ENCODE measurements at places on chromosomes 11 and 22.

DNA sequence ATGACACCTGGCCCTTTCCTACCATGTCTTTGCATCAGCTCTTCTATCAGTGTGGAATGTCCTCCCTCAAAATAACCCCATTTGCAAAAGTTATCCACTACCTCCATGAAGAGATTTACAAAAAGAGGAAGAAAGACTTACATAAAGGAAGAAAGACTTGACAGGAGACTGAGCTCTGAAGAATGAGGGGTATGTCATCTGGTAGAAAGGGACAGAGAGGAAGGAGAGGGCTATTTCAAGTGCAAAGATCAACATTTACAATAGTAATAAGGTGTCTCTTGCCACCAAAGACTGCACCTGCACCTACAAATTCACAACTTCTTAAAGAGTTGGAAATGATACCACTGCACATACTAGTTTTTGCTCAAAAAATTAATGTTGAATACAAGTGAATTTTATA, 18.2 kb downstream of the PAK1 start:
- no peak for DNase-seq
- no peaks in the 10 kb centered on the region for H3K36me3 ChIP-seq
- H3K4me3 ChIP-seq, result no peak overlapping the region

DNA sequence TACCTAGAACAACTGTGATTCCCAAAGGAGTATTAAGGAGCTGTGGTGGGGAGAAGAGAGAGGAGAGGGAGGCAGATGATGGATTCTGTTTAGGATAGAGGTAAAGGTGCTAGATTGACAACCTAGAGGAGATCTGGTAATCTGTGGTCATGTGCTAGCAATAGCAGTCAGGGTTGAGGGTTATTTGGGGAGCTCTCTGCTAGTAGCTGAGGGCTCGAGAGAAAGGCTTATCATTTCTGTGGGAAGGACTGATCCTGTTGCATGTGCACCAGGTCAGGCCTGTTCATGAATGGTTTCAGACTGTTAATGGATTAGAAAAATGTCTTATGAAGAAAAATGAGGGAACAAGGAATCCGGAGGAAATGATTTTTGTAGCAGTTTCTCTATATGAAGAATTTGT, 63.2 kb downstream of the MTMR3 start:
- no peak overlapping the region for H3K4me3 ChIP-seq
- peaks cover 2% of the 10 kb centered on the region for H3K4me1 ChIP-seq
- H3K27ac ChIP-seq, result no peak overlapping the region
- no peaks in the 10 kb centered on the region for H3K27me3 ChIP-seq
- peaks cover 3% of the 10 kb centered on the region for H3K36me3 ChIP-seq

GRCh38 chr11:114890038-114890437, 211.7 kb downstream of the NXPE2 start:
- H3K27me3 ChIP-seq, result no peaks in the 10 kb centered on the region
- H3K27ac ChIP-seq, result no peak overlapping the region

DNA sequence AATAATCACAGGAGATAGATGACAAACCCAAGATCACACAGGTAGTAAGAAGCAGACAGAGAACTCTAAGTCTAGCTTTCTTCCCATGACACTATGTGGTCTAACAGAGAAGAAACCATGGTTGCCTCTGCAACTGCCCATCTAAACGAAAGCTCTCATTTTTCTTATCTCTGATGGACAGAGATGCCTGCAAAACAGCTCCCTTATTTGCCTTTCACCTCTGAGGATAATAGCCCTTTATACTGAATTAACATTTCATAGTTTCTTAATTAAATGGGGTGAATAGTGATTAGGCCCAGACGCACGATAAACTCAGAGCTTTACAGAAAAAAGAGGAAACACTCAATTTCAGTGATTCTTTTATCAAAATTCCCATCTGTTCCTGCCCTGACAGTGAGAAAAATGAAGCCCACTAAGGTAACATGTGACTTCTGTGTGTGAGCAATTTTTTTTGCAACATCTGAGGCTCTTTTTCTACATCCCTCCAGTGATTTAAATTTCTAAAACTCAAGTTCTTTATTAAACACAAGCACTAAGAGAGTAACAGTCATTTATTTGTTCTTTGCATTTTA, 24.6 kb downstream of the OR2AG2 start:
- H3K27ac ChIP-seq, result no peak overlapping the region
- DNase-seq, result no peak
- peaks cover 19% of the 10 kb centered on the region for H3K4me1 ChIP-seq
- no peak overlapping the region for H3K4me3 ChIP-seq
- H3K36me3 ChIP-seq, result peaks cover 10% of the 10 kb centered on the region
- no peaks in the 10 kb centered on the region for H3K27me3 ChIP-seq

- no peak overlapping the region for H3K27ac ChIP-seq
- H3K27me3 ChIP-seq, result peaks cover 15% of the 10 kb centered on the region
- DNase-seq, result no peak
- H3K4me1 ChIP-seq, result peaks cover 54% of the 10 kb centered on the region
- H3K4me3 ChIP-seq, result no peak overlapping the region
These were observed 42.0 kb downstream of the OR4D9 start for GRCh38 chr11:59553323-59553722.

- H3K27me3 ChIP-seq, result no peaks in the 10 kb centered on the region
- H3K27ac ChIP-seq, result no peak overlapping the region
- no peak for DNase-seq
These were observed 82.0 kb downstream of the SLC1A2 start for GRCh38 chr11:35337136-35337913.

Data from activated CD4-positive, alpha-beta memory T cell treated with anti-CD3 and anti-CD28 coated beads, Interleukin-2, amount 10 ng/mL, durations not matched to agents 7 days and 5 days (primary cell).